ENCODE measurements at places on chromosomes 11 and 22.

- no peak for DNase-seq
These were observed 61.5 kb downstream of the MICAL2 start for GRCh38 chr11:12171921-12172320.

DNA sequence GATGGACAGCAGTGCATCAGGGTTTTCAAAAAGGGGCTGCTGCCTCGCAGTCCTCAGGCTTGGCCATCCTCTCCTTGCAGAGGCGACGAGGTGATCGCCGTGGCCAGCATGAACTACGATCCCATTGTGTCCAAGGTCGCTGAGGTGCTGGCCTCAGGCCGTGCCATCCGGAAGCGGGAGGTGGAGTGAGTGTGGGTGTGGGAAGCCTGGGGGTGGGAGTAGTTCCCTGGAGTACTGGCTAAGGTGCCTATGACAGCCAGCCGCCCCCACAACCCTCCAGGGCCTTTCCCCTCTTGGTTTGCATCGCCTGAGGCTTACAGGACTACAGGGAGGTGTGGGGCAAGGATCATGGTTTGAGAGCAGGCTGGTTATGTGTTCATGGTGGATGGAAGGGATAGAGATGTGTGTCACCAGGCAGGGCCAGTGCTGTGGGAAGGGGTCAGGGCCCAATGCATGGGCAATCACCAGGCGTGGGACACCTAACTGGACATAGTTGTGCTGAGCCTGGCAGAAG, 2.1 kb upstream of the LZTR1 start:
- DNase-seq = no peak

DNA sequence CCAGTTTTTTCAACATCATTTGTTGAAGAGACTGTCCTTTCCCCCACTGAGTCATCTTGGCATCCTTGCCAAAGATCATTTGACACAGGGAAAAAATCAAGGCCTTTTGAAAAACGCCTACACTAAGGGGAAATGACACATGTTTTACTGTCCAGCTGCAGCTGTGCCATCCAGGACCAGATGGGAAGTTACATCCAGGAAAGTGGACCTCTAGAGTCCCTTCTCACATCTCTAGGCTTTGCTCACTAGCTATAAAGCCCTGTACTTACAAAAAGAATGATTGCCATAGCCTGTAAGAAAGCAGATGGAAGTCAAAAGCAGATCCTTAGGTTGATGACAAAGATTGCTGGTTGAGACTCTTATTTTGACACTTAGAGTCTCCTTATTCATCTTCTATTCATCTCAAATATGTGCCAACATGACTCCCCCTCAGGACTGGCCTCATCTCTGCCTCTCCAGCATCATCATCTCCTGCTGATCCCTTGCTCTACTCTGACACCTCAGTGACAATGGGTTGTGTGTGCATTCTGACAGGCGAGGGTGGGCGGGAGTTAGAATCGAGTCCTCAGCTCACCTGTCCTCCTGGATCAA, 22.8 kb downstream of the OSBP2 start:
- peak; percentile 41 for DNase-seq

GRCh38 chr22:36147196-36147791, 13.3 kb downstream of the APOL3 start:
- no peak for DNase-seq

- peak; percentile 86 for DNase-seq
These were observed 258.0 kb downstream of the TENM4 start for GRCh38 chr11:79182794-79183193.

DNA sequence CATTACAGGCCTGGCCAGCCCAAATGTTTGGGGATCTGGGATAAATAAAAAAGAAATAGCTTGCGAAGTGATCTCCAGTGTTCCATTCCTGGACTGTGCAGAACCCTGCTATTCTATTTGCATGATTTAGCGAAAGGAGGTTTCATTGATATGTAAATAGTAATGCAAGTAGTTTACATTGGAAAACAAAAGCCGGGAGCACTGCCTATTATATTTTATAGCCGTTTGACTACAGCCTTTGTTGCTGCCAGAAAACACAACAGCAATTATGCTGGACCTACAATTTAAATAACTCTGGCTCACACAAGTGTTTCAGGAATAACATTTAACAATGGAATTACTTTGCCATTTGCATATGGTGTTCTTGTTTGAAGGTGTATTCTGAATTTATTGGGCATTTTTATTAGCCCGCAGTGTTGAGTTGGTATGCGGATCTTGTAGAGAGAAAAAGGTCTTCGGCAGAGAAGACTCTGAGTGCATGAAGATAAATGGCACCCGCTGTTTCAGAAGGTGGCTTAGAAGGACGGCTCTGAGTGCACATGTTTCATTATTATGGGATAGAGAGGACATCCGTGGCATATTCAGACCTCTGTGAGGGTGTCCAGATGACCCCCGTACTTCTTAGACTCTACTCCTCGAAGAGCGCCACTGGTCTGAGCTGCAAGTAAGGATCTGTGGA, 315.0 kb downstream of the BRD1 start:
- no peak for DNase-seq

- DNase-seq = no peak
These were observed 17.5 kb downstream of the MN1 start for GRCh38 chr22:27784120-27784475.

DNA sequence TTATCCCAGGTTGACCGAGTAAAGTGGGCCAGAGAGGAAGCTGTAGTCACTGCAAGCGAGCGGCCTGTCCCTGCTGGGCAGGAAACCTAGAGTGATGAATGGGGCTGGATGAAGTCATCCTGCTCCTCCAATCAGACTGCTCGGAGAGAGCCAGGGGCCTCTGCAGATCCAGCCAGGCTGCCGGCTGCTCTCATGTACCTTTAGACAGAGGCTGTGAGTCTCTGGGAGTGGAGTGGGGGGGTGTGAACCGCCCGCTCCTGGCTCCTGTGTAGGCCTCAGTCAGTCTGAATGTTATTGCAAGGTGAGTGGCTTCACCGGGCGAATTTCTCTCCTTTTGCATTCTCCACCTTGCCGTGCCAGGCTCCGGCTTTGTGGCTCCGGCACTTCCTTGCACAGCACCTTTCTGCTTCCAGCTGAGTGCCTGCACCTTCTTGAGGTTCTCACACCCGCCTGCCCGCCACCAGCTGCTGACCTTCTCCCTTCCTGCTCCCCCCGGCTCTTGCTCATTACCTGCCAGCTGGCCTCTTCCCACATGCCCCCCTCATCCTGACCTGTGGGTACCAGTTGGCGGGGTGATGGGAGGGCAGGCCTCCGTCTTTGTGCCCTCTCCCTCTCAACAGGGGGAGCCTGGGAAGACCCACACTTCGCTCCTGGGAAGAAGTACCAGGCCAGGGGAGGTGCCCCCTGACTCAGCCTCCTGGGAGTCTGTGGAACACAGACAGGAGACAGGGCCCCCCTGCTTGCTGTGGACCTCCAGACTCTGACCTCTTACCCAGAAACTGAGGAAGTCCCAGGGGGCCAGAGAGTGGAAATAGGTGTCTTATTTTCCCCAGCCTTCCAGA, 79.9 kb downstream of the GRAMD1B start:
- DNase-seq = no peak

DNA sequence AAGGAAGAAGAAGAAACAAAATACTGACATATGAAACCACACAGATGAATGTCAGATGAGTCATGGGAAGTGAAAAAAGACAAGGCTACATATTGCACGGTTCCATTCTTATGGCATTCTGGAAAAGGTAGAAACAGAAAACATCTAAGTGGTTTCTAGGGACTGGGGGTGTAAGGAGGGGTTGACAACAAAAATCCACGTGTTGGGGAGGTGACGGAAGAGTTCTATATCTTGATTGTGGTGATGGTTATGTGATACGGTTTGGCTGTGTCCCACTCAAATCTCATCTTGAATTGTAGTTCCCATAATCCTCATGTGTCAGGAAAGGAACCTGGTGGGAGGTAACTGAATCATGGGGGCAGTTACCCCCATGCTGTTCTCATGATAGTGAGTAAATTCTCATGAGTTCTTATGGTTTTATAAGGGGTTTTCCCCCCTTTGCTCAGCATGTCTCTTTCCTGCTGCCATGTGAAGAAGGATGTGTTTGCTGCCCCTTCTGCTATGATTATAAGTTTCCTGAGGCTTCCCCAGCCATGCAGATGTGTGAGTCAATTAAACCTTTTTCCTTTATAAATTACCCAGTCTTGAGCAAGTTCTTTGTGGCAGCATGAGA, 6.4 kb upstream of the ARFGAP3 start:
- peak; percentile 27 for DNase-seq

- DNase-seq = no peak
These were observed 27.9 kb downstream of the NFAM1 start for GRCh38 chr22:42404266-42404665.

- DNase-seq = no peak
These were observed 4.0 kb downstream of the DSCAML1 start for GRCh38 chr11:117792992-117793391.

DNA sequence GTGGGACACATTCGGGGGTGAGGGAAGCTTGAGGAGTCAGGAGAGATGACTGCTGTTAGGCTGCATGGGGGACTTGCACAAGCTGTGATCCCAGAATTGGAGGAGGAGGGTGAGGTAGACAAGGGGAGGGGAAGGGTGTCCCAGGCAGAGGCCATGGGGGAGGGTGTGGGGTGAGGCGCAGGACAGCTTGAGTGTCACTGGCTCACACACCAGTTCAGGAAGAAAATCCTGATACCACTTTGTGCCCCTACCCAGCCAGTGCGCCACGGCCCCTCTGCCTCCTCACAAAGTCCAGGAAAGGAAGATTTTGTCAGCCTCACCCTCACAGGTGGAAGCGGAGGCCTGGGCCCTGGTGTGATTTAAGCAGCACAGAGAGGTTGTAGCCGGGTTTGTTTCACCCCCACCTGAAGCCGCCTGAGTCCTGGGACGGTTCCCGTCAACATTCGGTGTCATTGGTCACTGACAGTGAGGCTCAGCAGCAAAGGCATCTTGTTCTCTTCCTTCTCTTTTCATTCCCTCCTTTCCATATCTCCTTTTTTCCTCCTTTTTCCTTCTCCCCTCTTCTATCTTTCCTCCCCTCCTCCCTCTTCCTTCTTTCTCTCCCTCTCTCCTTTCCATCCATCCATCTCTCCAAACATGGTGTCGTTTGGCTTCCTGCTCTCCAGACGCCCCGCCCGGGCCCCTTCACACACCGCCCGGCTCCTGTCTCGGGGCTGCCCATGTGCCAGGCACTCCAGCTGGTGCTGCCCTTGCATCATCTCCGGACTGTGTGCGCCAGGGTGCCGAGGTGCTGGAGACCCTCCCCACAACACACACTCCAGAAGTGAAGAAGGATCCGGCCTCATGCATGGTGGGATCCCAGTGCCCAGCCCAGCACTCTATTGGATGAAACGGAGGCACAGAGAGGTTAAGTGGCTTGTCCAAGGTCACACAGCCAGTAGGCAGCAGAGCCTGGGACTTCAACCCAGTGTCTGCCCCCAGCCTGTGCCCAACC, 89.3 kb downstream of the MPPED1 start:
- DNase-seq = no peak

- no peak for DNase-seq
These were observed 1.2 kb downstream of the CHID1 start for GRCh38 chr11:909406-909805.

- DNase-seq = no peak
These were observed 22.1 kb upstream of the ASCC2 start for GRCh38 chr22:29860006-29860766.

DNA sequence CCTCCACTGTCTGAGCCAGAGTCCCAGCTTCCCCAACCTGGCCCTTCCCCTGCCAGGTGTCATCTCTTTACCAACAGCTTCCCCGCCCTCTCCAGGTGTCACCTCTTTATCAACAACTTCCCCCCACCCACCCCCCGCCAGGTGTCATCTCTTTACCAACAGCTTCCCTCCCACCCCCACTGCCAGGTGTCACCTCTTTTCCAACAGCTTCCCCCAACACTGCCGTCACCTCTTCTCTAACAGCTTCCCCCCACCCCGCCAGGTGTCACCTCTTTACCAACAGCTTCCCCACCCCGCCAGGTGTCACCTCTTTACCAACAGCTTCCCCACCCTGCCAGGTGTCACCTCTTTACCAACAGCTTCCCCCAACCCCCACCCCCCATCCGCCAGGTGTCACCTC, 29.8 kb upstream of the TTLL12 start:
- no peak for DNase-seq

- DNase-seq = no peak
These were observed 770.6 kb downstream of the FAM181B start for GRCh38 chr11:81963018-81963417.

GRCh38 chr11:122069707-122070360, 46.2 kb downstream of the BLID start:
- peak; percentile 49 for DNase-seq

DNA sequence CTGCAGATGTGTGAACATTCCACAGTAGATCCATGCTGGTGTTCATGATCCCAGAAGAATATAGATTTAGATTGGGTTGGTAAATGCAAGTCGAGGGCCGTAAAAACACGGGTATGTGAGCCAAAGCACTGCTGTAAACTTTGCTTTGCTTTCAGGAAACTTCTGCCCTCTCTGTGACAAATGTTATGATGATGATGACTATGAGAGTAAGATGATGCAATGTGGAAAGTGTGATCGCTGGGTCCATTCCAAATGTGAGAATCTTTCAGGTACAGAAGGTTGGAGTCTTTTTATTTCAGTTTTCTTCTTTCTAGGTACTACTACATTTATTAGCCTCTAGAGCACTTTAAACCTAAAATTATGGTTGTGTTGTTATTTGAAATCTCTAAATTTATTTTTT, 36.2 kb upstream of the TTC36 start:
- no peak for DNase-seq

DNA sequence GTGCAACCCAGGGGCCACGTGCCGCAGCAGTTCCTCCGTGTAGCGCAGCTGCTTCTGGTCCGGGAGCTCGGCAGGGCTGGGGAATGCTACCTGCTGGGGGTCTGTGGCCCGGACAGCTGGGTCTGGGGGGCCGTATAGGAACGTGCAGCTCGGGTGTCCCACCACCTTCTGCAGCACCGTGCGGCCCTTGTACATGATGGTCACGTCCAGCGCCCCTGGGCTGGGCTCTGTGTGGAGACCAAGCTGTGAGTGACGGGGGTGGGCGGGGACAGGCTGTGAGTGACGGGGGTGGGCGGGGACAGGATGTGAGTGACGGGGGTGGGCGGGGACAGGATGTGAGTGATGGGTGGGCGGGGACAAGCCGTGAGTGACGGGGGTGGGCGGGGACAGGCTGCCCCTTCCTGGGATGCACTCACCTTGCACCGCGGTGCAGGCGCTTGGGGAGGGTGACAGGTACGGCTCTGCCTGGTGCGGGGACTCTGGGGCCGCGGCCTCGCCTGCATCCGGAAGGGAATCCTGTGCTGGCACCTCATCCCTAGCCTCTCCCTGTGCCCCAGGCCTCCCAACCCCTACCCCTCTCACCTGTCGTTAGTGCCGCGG, 2.3 kb downstream of the IRF7 start:
- no peak for DNase-seq
